ENCODE measurements at places on chromosomes 2 and 18.

- DNase-seq, result no peak
Observed at GRCh38 chr2:185583058-185583816, 155.4 kb upstream of the FSIP2 start.

DNA sequence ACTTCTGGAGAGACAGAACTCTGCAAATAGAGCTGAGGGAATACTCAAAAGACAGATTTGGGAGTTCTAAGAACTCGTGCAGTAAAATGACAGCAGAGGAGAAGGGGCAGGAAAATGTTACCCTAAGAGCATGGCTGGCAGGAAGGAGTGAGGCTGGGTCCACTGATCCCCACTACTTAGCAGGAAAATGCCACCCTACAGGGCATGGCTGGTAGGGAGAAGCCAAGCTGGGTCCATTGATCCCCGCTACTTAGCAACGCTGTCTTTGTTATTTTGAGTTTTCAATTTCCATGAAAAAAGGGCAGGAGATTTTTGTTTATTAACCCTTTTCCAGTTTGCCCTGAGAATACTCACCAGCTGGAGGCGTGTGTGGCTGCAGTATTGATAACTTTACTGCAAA is 100.3 kb upstream of the TMEM200C start:
- no peak for DNase-seq

DNA sequence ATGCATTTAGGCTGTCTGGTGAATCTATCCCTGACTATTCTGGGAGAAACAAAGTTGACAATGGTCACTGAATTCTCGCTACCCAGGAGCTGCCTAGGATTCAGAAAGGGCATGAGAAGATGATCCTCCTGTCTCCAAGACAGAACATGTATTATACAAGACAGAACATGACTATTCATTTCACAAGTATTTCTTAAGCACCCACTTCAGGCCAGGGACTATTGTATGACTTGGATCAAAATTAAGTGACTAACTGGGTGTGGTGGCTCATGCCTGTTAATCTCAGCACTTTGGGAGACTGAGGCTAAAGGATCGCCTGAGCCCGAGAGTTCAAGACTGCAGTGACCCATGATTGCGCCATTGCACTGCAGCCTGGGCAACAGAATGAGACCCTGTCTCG is 235.8 kb upstream of the RAB12 start:
- DNase-seq, result no peak

DNA sequence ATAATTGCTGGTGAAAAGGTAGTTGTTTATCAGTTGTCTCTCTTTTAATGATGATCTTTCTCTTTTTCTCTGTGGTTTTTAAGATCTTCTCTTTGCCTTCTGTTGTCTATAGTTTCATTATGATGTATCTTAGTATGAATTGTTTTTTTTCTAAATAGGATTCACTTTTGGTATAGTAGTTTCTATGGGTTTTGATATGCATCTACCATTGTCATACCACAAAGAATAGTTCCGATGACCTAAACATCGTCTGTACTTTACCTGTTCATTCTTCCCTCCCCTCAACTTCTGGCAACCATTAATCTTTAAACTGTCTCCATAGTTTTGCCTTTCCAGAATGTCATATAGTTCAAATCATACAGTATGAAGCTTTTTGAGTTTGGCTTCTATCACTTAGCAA is 19.6 kb downstream of the RDH14 start:
- no peak for DNase-seq

GRCh38 chr18:42047721-42048120 is 92.7 kb downstream of the PIK3C3 start:
- no peak for DNase-seq

DNA sequence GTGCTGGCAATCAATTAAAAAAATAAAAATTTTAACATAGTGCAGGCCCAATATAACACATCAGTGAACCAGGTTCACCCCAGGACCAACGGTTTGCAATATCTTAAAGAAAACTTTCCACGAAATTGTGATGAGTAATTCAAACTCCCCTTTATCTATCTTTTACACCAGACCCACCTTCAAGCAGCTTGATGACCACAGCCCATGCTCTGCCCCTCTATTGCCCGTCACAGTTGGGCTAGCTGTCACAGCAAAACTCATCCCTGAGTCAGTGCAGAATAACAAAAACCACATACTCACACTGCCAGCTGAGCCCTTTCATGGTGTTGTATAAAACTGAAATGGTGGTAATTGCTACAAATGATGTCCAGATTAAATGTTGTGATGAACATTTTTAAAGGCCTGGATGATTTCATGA is 112.5 kb upstream of the CREB1 start:
- no peak for DNase-seq

- DNase-seq, result no peak
Observed at GRCh38 chr2:45910473-45911060, 259.1 kb downstream of the PRKCE start.

GRCh38 chr2:196913691-196914090 is 12.8 kb downstream of the PGAP1 start:
- DNase-seq, result no peak

- no peak for DNase-seq
Observed at GRCh38 chr2:3725458-3726250, 22.3 kb downstream of the DCDC2C start.

Measured in esophagus squamous epithelium (tissue), 5 donors.